ENCODE measurements at places on chromosomes 12 and 14.

GRCh38 chr14:100802766-100803165, 23.2 kb upstream of the MEG3 start:
- DNase-seq: no peak

GRCh38 chr12:12182703-12183365, 84.0 kb downstream of the LRP6 start:
- no peak for DNase-seq

DNA sequence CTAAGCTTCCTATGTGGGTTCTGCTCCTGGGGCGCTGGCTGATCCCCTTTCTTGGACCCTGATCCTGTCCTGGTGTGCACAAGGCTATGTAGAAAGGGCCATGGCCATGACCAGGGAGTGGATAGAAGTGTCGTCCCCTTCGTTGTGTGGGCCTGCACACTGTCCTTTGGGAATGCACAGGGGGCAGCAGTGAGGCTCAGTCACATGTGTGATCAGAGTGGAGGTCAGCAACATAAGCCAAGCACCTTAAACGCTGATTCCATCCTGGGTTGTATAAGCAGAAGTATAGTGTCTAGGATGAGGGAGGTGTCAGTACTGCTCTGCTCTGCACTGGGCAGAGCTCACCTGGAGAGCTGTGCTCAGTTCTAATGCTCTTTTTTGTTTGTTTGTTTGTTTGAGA, 48.4 kb downstream of the ESRRB start:
- no peak for DNase-seq

DNA sequence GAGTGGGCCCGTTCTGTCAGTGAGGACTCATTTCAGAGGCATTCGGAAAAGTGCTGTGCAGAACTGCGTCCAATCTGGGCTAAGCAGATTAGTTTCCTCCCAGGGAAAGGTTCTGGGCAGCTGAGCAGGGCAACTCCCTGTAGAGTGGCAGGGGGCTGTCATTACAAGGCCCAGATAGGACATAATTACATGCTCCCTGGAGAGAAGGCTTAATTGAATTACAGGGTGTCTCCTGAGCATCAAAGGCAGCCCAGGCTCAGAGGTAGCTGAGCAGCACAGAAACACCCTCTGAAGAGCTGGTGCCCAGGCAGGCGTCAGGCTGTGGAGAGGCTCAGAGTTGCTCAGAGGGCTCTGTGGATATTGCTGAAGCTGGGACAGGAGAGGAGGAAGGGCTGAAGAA, 36.0 kb downstream of the SLC8A3 start:
- DNase-seq: no peak

DNA sequence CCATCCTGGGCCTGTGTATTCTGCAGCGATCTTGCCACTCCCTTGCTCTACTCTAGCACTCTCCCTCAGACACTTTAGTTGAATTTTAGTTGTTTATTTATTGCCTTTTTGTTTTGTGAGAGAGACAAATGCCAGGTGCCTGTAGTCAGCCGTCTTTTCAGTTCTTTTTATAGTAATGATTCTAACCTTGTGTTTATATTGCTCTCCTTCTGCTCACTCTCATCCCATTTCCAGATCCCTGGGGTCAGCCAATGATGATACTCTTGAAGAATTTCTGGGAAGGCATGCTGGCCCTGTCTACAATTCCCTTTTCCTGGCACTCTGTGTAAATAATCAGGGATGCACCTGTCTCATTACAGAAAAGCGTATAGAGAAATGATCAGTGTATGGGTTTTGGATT, 334.1 kb upstream of the MIS18BP1 start:
- no peak for DNase-seq

DNA sequence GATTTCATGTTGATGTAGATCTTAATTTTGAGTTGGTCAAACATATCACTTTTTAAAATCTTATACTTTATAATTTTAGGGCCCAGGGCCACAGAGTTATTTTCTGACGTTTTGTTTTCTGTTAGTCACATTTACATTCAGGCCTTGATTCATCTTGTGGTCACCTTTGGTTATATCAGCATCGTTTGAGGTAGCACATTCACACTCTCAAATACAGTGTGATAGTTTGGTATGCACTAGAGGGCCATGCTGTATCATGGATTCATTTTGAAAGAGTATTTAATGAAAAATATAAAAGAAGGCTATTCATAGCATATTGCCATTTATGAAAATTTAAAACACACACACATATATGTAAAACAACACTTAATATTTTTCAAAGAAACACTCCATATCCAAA, 274.6 kb downstream of the RAD51B start:
- DNase-seq: no peak

GRCh38 chr12:46468160-46468559, 95.6 kb upstream of the SLC38A2 start:
- no peak for DNase-seq

- no peak for DNase-seq
Observed at GRCh38 chr12:112705037-112705632, 86.4 kb upstream of the RPH3A start.

DNA sequence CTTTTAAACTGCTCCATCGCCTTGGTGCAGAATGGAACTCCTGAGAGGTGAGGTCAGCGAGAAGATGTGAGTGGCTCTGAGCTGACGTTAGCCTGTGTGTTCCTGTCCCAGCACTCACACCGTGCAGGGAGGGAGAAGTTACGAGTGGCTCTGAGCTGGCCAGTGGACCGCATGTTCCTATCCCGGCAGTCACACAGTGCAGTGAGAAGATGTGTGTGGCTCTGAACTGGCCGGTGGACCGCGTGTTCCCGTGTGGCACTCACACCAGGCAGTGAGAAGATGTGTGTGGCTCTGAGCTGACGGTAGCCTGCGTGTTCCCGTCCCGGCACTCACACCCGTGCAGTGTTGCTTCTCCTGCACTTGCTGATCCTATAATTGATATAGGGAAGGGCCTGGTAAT, 59.9 kb downstream of the VCPKMT start:
- DNase-seq: no peak

- DNase-seq: no peak
Observed at GRCh38 chr12:113142173-113142885, 6.8 kb upstream of the RASAL1 start.

DNA sequence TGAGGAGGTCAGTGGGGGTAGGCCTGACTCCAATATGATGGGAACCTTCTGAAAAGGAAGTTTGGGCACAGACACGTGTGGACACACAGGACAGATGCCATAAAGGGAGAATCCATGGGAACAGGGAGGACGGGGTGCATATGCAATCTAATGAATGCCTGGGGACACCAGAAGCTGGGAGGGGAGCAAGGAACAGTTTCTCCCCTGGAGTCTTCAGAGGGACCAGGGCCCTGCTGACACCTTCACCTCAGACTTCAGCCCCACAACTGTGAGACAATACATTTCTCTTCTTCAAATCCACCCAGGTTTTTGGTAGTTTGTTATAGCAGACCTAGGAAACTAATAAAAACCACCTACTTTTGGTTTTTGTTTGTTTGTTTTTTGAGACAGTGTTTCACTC, 35.2 kb upstream of the CLIP1 start:
- DNase-seq: no peak

- no peak for DNase-seq
Observed at GRCh38 chr14:74637178-74637550, 25.1 kb upstream of the LTBP2 start.

GRCh38 chr14:83120187-83120586, 1586.5 kb upstream of the SEL1L start:
- DNase-seq: no peak

DNA sequence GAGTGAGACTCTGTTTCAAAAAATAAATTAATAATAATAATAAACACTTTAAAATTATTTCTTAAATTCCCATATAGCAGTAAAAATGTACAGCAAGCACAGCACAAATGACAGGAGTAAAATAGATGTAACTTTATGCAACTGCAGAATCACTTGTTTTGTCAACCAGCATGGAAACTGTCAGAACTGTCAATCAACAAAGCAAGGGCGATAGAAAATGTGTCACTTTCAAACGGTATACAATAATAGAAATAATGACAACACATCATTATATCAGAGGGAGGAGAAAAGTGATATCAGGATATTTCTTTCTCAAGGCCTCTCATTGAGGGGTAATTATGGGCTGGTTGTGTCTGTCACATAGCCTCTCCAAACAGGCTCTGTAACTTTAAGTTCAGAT, 68.2 kb downstream of the KLHL28 start:
- no peak for DNase-seq

GRCh38 chr12:6958609-6959057, 7.5 kb downstream of the PTPN6 start:
- DNase-seq: no peak

DNA sequence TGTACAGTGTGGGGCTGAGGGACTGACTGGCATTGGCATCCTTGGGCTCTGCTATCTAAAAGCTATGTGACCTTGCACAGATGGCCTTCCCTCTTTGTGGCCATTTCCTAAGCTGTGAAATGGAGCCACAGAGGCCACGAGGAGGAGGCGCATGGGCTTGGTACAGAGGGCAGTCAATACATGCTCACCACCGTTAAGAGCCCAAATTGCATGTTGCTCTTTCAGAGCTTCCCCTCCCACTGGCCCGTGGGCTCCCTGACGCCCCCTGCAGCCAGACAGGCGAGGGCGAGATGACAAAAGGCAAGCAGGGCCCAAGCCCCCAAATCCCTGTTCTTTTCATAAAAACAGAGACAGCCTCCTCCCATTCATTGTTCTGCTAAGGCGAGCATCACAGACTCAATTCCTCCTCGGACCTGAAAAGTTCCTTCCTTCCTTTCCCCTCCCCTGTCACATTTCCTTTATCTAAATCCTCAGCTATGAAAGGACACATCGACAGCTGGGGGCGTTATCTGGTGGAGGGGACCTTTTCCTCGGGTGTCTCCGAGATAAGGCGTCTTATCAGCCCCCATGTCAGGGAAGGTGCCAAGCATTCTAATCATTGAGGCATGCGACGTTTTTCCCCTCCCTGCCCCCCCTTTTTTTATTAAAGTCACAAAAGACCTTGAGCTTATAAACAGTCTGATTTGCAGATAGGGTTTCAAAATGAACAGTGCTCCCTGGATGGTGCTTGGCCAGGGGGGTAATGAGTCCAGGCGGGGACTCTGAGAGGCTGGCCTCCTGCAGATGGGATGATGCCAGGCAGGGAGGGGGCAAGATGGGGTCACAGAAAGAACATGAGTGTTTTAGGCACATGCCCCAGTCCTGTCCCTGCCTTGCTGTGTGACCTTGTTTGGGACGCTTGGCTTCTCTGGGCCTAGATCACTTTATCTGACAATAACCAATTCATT, 26.4 kb downstream of the FAM222A start:
- no peak for DNase-seq

- DNase-seq: peak; percentile 70
Observed at GRCh38 chr14:20683891-20684661, at the start of gene RNASE4. Gene RNASE4, plus strand, starts transcription at chr14:20684560. Its CDS starts 14,812 bp downstream, at chr14:20699372.

DNA sequence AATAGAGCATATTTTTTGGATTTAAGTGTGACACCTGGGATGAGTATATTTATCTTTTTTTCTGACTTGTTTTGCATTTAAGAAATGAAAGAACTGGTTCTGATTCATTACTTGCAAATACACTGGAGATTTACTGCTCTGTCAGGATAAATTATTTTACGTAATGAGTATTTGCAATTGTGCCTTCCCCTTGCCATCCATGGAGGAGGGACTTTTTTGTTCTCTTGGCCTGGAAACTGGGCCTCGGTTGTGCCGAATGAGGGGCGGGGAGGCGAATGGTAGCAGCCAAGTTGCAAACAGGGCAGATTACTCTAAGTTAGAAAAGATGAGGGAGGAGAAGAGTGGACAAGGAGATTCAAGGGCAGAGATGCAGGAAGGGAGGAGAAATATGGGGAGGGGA, 308.7 kb downstream of the ATP23 start:
- DNase-seq: no peak

- no peak for DNase-seq
Observed at GRCh38 chr14:82710267-82710841, 1176.7 kb upstream of the SEL1L start.

DNA sequence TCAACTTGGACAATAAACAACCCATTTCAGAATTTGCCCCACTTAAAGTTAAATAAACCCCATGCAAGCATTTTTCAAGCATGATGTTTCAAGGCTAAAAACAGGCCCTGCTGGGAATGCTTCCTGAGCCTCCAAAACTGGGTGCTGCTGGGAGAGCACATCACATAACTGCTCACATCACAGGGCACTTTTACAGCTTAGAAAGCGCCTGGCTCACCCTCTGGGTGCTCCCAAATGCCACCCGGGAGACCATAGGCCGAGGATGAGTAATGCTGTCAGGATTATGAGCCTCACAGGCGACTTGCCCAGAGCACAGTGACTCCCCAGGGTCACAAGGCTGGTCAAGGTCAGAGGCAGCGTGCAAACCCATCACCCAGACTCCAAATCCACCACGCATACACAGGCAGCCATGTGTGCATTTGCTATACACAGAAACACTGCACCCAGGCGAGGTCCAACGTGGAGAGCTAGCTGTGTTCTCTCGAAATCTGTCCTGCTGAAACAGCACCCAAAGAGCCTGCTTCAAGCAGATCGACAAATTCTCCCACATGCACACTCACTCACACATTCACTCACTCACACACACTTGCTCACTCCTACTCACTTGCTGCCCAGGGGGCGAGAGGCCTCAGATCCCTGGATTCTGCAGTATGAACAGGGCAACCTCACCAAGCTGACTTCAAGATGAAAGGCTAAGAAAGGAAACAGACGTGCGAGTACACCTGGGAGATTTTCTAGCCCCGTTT, 58.7 kb downstream of the ITPK1 start:
- DNase-seq: no peak

All from stimulated activated CD8-positive, alpha-beta memory T cell treated with anti-CD3 and anti-CD28 coated beads, Interleukin-15, amount 100 ng/mL, for 24 hours (primary cell).